ENCODE measurements at places on chromosomes 7 and 10.

DNA sequence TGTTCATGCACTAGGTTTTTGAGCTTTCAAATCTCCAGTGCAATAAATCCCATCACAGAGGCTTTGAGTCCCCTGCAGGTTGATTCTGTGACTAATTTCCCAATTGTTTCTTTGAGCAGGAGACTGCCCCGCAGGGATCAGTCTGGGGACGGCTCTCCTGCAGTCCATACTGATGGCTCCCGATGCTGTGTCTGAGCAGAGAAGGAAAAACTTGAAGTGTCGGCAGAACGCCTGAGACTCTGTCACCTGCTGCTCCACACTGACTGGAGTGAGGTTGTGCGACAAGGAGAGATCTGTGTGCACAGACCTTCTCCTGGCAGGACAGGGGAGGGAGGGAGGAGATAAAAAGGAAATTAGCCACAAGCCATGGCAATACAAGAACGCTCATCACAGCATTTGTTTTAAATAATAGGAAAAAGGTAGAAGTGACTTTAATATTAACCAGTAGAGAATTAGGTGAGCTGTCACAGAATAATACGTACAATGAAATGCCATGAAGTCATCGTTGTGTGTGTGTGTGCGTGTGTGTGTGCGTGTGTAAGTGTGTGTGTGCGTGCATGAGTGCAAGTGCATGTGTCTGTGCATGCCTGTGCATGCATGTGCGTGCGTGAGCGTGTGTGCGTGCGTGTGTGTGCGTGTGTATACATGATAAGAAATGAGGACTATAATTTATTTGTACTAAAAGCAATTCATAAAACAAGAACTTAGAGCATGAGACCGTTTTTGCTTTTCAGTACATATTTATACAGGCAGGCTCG lies 38.2 kb downstream of the HTR5A start:
- no peak for DNase-seq

GRCh38 chr10:93357680-93358079 lies 124.5 kb downstream of the MYOF start:
- peak; percentile 84 for DNase-seq

DNA sequence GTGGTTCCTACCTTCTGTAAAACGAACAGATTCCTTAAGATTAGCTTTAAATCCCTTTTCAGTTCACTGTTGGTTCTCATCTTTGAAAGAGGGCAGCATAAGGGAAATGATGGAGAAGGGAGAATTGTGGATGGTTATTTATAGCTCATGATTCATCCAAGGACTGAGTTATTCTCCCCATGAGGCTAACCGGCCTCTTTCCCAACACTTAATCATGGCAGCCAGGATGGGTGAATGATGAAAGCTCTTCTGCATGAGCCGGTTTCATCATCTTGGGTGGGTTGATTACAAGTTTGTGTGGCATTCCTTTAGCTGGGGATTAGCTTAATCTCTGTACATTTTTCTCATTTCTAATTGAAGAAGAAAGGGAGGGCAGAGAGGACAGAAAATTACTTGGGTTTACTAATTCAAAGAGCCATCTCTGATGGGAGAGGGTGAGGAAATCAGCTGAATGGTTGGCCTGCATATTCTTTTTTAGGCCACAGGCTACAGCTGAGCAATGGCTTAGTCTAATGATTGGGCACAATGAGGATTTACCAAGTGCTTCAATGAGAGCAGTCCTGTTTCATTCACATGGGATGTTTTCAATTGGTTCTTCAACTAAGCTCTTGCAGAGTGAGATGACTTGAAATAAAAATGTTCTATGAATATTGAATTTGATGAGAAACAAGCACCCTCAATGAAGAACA lies 250.0 kb downstream of the BMPER start:
- DNase-seq, result peak; percentile 22

DNA sequence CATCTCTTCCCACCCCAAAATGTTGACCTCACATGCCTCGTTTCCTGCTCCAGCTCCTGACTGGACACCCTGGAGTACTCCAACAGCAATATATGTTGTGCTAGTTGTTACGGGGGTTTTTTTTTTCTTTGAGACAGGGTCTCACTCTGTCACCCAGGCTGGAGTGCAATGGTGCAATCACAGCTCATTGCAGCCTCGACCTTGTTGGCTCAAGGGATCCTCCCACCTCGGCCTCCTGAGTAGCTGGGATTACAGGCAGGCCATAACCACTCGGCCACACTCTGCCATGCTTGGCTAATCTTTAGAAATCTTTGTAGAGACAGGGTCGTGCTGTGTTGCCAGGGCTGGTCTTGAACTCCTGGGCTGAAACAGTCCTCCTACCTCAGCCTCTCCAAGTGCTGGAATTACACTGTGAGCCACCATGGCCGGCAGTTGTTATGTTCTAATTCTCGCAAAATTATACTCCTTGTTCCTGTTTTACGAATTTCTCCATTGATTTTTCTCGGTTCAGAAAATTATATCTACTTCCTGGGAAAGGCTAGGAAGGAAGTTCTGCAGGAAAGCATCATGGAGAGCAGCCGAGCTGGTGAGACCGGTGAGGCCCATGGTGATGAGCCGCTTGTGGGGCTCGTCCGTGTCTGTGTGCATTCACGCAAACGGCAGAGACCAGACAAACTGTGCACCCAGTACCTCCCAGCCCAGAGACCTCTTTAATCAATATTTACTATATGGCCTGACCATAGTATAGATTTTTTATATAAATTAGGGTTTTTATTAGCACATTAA lies 52.4 kb upstream of the DNAJB6 start:
- DNase-seq, result no peak

GRCh38 chr10:13448216-13448615 lies 80.6 kb downstream of the BEND7 start:
- no peak for DNase-seq

GRCh38 chr10:75294866-75295701 lies 59.3 kb upstream of the COMTD1 start:
- peak; percentile 91 for DNase-seq

- DNase-seq, result no peak
Observed at GRCh38 chr10:74542077-74542476, 284.3 kb upstream of the KAT6B start.

DNA sequence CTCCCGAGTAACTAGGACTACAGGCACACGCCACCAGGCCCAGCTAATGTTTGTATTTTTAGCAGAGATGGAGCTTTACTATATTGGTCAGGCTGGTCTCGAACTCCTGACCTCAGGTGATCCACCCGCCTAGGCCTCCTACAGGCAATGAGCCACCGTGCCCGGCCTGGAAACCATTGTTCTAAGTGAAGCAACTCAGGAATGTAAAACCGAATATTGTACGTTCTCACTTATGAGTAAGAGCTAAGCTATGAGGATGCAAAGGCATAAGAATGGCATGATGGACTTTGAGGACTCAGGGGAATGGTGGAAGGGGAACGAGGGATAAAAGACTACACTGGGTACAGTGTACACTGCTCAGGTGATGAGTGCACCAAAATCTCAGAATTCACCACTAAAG lies 235.1 kb upstream of the AUTS2 start:
- no peak for DNase-seq

DNA sequence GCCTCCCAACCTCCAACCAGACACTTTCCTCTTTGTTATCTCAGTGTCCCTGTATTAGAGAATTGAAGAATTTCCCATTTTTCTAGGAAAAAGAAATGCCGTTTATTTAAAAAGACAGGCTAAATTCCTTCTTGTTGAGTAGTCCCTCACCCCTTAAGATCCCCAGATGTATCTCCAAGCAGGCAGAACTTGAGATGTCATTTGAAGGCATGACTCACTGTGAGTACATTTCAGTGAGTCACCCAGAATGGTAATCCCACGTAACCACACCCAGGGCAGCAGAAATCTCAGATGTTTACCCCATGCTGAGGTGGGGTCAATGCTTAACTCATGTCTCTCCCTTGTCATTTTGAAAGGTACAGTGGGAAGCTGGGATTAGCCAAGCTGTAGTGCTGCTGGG lies 4.4 kb downstream of the ZNF655 start:
- peak; percentile 75 for DNase-seq

DNA sequence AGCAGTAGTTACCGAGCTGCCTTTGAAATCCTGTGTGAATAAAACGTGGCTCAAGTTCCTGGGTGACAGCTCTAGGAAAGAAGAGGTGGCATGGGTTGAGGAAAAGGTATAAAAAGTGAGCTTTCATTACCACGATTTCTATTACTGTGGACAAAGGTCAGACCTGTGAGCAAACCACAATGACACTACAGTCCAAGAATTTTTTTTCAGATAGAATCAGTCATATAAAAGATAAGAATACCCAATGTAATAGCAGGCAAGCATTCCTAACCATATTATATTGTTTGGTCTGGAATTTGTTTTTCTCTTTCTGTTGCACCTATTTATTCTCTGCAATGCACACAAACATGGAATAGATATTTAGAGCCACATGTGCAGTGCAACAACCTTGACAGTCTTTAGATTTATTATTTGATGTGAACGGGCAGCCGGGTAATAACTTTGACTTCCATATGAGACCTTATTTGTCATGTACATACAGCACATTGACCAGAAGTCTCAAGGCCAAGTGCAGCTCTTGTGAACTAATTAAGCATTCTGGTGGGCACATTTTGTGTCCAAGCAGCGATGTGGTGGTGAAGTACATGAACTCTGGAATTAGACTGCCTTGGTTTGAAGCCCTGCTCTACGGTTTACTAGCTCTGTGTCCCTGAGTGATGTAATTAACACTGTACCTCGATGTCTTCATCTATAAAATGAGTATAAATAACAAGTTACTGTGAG lies 156.8 kb downstream of the NRCAM start:
- DNase-seq, result no peak

DNA sequence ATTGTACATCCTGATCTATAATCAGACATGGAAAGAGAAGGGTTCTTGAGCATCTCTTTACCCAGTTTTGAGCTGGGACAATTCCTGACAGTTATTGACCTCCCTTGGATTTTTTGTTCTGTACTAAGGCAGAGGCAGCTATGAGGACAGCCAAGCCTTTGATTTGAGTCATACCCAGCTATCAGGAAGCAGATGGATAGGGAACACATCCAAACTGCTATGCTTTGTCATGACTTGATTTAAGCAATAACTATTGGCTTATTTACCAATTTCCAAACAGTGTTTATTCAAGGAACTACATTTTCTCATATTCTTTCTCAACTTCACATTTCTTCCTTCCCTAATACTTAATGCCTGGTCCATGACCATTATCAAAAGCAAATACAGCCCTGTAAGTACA lies 396.4 kb upstream of the STEAP1 start:
- DNase-seq, result no peak

DNA sequence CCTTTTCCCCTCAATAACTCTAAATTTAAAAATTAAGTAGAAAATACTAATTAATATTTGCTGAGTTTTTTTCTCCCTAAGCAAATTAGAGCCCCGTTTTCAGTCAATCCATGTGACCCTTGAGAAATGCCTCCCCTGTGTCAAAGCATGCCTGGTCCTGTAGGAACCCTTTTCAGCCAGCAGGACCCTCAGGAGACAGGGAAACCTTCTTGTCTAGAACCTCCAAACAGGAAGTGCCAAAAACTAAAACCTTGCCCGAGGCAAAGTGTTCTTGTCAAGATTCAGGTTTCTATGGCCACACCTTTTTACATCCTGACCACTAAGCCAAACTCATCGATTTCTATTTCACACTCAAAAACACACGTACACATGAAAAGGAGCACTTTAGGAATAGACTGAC lies 60.1 kb upstream of the NFE2L3 start:
- peak; percentile 42 for DNase-seq

GRCh38 chr10:7320072-7320471 lies 90.8 kb downstream of the SFMBT2 start:
- DNase-seq, result no peak

GRCh38 chr7:117008886-117009531 lies 55.7 kb downstream of the ST7 start:
- DNase-seq, result no peak

DNA sequence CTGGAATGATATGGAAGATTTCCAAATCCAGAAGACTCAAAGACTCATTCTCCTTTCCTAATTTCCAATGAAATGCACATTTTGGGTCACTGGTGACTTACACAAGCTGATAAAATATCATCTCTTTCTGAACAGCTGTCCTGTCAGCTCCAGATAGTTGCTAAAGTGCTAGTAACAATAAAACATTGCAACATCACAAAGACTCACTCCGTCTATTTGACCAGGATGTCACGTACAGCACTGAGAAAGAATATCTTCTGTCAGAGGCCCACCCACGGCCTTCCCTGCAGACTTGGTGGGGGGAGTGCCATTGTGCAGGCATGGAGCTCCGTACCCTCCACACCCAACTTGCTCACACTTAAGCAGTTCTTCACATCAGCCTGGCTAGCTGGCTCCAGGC lies 78.9 kb upstream of the EGR2 start:
- no peak for DNase-seq

GRCh38 chr10:91495402-91495801 lies 85.3 kb downstream of the HECTD2 start:
- DNase-seq, result no peak

DNA sequence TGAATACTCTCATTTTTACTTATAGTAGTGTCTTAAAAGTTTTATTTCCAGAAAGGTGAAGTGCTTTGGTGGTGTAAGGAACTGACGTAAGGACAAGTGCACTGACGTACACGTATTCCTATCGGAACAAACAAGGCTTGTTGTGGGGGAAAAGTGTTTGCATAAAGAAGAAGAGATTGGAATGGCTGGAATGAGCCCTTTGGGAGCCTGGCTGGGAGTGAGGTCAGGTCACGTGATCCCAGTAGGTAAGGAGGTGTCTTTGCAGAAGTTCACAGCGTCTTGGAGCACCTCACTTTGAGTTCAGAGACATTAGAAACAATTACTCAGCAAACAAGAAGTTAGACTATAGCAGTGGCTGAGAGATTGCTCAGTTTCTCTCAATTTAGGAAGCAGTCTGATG lies 104.2 kb downstream of the CCDC3 start:
- no peak for DNase-seq

DNA sequence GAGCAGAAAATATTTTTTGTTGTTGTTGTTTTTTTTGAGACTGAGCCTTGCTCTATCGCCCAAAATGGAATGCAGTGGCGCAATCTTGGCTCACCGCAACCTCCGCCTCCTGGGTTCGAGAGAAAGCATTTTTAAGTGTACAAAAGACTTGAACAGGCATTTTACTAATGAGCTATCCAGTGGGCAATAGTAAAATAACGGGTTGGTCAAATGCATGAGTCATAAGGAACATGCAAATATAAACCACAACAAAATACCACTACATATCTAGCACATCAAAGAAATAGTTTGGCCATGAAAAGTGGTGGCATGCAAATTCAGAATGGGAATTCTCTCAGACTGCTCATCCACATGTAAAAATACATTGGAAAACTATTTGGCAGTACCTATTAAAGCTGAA lies 71.7 kb upstream of the TMEM106B start:
- no peak for DNase-seq

DNA sequence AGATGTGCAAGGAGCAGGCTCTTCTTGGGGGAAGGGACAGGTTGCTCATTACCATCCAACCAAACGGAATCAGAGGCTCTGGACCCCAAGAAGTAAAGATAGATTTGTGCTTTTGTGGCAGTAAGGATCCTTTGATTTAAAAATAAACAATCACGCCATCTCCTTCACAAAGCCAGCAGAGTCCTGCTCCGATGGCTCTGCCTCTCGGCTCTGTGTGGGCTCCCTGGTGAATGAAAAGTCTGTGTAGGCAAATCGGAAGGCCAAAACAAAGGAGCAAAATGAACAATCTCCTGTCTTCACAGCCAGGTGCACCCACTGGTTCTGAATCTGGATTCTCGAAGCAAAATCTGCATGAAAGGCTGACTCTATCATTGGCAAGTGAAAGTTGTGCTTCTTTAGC lies 3.8 kb downstream of the PTPRN2 start:
- DNase-seq, result no peak

- DNase-seq, result no peak
Observed at GRCh38 chr10:30041196-30042105, 17.9 kb downstream of the JCAD start.

- DNase-seq, result no peak
Observed at GRCh38 chr10:122060250-122060649, 71.3 kb downstream of the TACC2 start.

GRCh38 chr10:109411917-109412316 lies 511.4 kb downstream of the XPNPEP1 start:
- peak; percentile 35 for DNase-seq
